SK-N-DZ (cell line): ENCODE measurements at places on chromosomes 12 and 14.

GRCh38 chr12:66144791-66145754 is 14.5 kb upstream of the LLPH start:
- DNase-seq = peak; percentile 18

DNA sequence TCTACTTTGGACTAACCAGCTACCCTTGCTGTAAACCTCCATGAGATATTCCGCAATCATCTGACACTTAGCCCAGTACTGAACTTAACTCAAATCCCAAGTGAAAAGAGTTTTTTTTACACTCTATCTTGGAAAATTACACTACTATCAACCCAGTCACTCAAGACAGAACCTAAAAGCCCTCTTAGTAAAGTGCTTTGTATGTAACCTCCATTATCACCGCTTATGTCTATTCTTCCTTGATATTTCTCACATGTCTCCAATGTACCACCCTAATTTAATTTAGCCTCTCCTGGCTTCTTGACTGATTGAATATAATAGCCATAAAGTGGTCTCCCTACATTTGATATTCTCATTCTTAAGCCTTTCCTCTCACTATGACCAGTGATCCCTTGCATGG is 168.8 kb upstream of the SYT1 start:
- DNase-seq = peak; percentile 77

- DNase-seq = no peak
Measured at GRCh38 chr12:70741256-70741655, 104.0 kb upstream of the PTPRB start.

DNA sequence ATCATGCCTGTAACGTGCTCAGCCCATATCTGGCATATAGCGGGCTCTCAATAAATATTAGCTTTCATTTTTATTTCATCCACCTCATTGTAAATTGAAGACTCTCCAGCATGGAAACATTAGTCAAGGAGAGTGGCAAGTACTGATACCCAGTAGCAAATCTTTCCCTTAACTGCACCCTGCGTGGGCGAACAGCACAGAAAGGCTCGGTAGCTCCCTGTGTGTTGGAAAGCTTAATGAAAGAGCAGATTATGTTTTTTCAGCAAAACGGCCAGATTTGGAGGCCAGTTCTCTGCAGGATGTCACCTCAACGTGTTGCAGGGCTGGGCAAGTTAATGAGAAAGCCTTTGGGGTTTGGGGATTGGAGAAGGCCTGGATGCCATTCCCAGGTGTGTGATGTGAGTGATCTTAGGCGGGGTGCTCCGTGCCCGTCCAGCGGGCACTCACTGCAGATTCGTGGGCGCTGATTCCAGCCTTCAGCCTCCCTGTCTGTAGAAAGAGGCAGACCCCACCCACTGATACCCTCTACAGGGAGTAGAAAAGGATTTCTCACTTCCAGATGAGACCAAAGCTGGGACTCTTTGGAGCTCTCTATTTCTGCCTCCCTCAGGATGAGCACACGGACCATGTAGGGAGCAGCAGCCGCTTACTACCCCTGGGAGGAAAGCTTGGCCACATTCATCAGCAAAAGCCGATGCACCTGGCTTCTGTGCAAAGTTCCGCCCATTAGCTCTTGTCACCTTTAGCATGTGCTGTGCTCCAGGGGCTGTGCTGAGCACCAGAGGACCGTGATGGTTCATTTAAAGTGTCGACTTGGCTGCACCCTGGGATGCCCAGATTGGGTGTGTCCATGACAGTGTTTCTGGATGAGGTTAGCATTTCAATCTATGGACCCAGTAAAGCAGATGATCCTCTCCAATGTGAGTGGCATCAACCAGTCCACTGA is 29.1 kb downstream of the C14orf132 start:
- no peak for DNase-seq

GRCh38 chr14:30995689-30996088 is 29.8 kb upstream of the AP4S1 start:
- peak; percentile 6 for DNase-seq

- no peak for DNase-seq
Measured at GRCh38 chr14:56630707-56631106, 51.1 kb downstream of the TMEM260 start.
